ENCODE measurements at places on chromosomes 6 and 20.

DNA sequence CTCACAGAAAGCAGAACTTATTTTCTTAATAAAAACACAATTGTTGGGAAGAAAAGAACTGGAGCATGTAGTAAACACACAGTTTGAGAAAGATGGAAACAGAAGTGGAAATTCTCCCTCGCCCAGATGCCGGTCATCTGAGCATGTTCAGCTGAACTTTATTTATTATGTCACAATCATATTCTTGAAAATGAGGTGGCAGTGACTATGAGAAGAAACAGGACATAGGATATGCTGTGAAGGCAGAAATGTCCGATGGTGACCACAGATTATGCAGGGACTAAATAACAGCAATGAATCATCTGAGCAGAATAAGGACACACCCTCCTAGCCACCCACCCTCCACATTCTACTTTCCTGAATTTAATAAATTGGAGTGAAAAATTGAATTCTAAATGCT, 425.3 kb upstream of the NOX3 start:
- DNase-seq = no peak

- no peak for DNase-seq
Measured at GRCh38 chr6:43809417-43810305, 39.6 kb downstream of the VEGFA start.

DNA sequence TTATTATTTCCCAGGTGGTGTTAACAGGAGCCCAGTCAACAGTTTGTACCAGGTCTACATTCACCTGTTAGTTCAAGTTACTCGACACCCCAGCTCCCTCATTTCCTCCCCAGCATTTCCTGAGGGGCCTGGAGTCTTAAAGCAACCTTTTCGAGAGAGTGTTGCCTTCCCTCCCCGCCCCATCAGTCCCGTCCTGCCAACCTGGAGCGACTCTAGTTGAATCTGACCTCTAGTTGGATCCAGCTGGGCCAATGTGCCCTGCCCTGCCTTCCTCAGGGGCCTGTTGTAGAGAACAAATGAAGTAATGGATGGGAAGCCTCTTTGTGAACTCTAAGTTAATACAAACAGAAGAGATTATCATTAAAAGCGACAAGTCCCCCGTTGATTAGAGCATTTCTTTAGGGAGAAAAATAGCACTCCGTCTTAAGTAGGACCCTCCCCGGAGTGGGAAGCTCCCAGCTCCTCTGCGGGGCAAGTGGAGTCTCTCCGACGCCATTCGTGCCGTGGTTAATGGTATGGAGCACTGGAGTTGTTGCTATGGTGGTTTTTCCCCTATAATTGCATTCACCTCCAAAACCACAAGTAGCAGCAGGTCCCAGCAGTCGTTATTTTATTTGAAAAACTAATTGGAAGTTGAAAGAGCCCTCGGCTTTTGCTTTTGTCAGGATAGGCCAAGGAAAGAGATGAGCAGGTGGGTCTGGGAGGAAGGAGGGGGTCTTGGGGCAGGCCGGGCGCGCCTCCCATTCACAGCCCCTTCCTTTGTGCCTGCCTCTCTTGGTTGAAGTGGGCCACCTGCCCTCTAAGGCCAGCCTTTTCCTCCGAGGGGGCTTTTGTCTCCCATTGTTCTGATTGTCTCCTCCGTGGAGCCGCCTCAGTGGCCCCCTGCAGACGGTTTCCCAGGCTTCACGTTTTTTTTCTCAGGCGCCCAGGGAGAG, 16.1 kb downstream of the GHRH start:
- no peak for DNase-seq

- no peak for DNase-seq
Measured at GRCh38 chr6:36368921-36369865, 18.3 kb downstream of the ETV7 start.

DNA sequence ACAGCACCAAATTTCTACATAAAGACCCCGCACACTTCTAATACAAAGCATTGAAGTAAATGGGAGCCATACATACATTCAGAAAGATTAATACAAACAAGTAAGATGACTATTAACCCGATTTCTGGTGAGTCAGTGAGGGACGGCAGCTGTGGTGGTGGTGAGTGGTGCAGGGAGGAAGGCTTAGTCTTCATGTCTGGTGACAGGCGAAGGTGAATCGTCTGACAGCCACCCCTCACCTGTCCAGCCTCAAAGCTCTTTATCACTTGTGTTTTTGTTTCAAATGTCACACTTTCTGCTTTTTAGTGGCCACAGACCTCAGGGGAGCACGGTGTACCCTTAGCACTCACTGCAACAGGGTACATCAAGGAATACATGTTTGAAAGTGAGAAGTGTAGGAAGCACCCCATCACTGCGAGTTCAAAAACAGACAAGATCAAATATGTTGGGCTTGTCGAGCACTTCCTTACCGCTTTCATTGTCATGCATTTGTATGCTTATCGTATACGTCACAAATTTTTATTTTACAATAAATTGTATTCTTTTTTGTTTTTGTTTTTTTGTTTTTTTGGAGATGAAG, 63.5 kb downstream of the IRF4 start:
- DNase-seq = no peak

- no peak for DNase-seq
Measured at GRCh38 chr20:63979229-63979556, 249 bp downstream of the SAMD10 start.

DNA sequence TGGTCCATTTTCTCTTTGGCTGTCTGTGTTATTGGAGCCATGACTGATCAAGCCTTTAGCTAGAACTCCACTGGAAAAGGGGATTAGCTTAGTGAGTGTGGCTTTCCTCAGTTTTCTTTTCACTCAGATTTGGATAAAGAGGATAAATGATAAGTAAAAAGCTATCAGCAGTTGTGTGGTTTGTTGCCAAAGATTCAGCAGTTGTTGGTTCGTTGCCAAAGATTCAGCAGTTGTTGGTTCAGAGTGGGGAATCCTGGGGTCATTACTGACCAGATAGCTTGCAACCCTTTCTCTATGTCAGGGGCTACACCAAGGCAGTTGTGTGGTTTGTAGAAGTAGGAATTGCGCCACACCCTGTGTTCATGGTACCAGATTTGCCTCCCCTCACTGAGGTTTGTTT, 107.7 kb upstream of the SCP2D1 start:
- DNase-seq = no peak
